ENCODE measurements at places on chromosomes 2 and 18. TPM values are rescaled to one million over a fixed set of nuclear protein-coding genes. Genes with fewer than 3 reads are reported as not detected.

- no peak for DNase-seq
Observed at GRCh38 chr2:158317642-158318041, 138.9 kb downstream of the CCDC148 start.

Gene LCT
- not detected for polyA plus RNA-seq

GRCh38 chr18:55932675-55933074 is 344.7 kb upstream of the TCF4 start:
- DNase-seq: no peak

DNA sequence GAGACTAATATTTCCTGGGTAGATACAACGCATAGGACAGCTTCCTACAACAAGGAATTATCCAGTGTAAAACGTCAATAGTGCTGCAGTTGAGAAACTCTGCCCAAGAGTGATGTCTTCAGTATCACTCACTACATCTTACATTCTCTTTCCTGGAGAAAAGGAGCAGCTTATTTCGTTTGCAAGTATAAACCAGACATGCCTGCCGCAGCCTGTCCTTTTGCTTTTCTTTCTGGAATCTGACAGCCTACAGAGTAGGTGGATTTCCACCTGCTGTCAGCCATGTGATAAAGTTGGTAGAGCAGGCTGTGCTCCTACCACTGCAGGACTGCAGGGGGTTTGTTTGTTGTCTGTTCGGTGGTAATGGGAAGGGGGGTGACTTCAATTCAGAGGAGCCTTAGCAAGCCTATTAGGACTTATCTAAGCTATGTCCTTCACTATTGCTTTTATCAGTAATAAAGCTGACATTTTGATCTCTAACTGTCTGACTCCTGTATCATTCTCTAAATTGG is 439.1 kb downstream of the GRB14 start:
- DNase-seq: no peak

DNA sequence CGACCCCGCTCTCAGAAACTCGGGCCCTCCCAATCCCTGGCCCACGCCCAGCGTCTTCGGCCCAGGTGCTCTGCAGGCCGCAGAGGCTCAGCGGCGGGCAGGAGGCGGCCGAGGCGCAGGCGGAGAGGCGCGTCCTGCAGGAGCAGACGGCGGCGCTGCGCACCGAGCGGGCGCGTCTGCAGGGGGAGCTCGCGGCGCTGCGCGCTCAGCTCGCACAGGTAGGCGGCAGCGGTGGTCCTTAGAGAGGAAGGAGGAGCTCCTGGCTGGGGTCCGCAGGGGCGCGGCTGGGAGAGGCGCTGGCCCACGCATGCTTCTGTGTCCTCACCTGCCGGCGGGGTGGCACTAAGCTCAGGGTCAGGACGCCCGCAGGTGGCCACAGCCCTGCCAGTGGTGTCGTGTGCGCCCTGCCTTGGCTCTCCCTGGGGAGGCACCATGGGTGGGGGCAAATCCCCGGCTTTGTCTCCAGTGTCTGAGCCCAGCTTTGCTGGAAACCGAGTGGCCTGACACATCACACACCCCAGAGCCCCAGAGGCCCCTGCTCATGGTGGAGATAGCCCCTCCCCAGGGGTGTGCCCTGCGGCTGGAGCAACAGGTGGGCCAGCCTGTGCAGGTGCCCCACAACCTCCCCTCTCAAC is 14.9 kb upstream of the SNED1 start:
- no peak for DNase-seq

Gene NEB
- polyA plus RNA-seq: 0.11 TPM

Measured in GM23248 (cell line).